Liver (tissue), 10 donors: ENCODE measurements at places on chromosomes 2 and 18. TPM values are rescaled to one million over a fixed set of nuclear protein-coding genes. Genes with fewer than 3 reads are reported as not detected.

DNA sequence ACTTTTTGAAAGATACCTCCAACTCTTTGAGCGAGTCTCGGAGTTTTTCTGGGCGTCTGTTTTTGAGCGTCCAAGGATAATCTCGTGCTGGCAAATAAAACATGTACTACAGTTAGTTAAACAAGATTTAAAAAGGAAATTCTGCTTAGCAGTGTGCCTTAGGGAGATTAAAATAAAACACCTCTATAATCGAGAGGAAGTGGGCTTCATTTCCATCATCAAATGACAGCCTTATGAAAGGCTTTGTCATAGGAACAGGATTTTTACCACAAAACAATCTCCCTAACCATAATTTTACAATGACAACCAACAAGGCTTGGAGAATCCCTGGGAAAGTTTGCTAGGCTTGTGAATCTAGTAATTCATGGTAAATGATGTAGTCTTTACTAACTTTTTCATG is 103.4 kb downstream of the WDPCP start:
- no peak overlapping the region for H3K27ac ChIP-seq
- H3K4me1 ChIP-seq = no peaks in the 10 kb centered on the region
- no peaks in the 10 kb centered on the region for H3K27me3 ChIP-seq
- DNase-seq = no peak
- H3K4me3 ChIP-seq = no peak overlapping the region

- no peaks in the 10 kb centered on the region for H3K27me3 ChIP-seq
- no peak overlapping the region for H3K4me3 ChIP-seq
- no peak for DNase-seq
Observed at GRCh38 chr2:113965644-113966043, 75.8 kb downstream of the ACTR3 start.

DNA sequence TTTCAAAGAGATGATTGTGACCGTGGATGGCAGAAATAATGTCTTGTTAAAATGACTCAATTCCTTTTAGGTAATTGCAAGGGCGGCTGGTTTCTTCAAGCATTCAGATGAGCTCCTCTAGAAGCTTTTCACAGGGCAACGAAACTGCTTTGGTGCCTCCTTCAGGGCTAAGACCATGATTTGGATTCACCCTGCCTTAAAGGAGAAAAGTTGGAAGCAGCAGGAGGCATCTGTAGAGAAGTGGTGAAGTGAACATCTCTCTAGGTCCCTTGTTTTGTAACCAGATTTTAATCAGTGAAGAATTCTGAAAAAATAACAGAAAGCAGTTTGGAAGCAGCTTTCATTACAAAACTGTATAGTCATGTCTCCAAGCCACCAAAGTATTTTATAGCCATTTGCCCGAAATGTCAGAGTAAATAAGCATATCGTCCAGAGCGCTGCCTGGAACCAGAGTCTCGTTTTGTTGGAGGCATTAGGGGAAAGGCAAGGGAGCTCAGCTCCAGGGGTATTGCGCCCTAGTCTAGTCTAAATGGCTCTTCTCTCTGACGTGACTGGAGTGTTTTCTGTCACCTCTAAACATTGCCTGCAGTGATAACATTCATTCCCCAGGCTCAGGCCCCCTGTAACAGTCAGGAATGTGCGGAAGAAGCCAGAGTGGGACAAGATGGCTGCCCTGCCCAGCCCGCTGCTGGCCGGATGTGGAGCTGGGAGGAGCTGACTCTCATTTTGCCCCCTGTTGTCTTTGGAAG is 57.8 kb upstream of the ITGB6 start:
- H3K4me3 ChIP-seq = no peak overlapping the region
- H3K4me1 ChIP-seq = peaks cover 8% of the 10 kb centered on the region
- H3K27me3 ChIP-seq = no peaks in the 10 kb centered on the region
- no peak overlapping the region for H3K27ac ChIP-seq

GRCh38 chr2:54810246-54810645 is 86.8 kb downstream of the EML6 start:
- H3K27ac ChIP-seq = no peak overlapping the region
- H3K4me3 ChIP-seq = no peak overlapping the region
- H3K4me1 ChIP-seq = no peaks in the 10 kb centered on the region
- no peaks in the 10 kb centered on the region for H3K36me3 ChIP-seq

- no peak for DNase-seq
- no peak overlapping the region for H3K27ac ChIP-seq
- H3K4me3 ChIP-seq = no peak overlapping the region
- H3K36me3 ChIP-seq = no peaks in the 10 kb centered on the region
Observed at GRCh38 chr2:194672994-194673393, 984.0 kb upstream of the SLC39A10 start.

DNA sequence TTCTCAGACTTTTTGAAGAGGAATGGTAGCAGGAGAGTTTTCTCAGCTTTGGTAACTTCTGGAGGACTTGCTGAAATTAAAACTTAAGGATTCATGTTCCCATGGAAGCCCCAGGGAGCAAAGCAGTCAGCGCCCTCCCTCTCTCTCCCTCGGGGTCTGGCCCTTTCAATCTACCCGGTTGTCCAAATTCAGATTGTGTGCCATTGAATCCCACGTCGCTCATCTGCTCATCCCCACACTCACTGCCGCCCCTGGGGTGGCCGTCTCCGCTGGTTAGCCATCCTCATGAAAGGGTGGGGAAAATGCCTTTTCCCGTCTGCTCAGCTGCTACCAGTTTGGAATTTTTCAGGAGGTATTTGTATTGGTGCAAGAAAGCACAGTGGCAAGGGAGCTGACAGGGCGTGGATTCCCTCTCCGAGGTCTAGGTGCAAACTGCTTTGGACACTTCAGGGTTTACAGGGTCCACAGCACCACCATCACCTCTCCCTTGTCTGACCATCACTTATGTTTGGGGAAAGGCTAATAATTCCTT is 27.1 kb downstream of the MCFD2 start:
- no peak overlapping the region for H3K27ac ChIP-seq
- no peaks in the 10 kb centered on the region for H3K36me3 ChIP-seq
- H3K4me3 ChIP-seq = no peak overlapping the region
- no peaks in the 10 kb centered on the region for H3K4me1 ChIP-seq
- DNase-seq = no peak

GRCh38 chr2:140975237-140975636 is 1155.6 kb downstream of the LRP1B start:
- no peak overlapping the region for H3K27ac ChIP-seq
- H3K36me3 ChIP-seq = no peaks in the 10 kb centered on the region
- DNase-seq = no peak
- H3K27me3 ChIP-seq = no peaks in the 10 kb centered on the region
- H3K4me3 ChIP-seq = no peak overlapping the region

DNA sequence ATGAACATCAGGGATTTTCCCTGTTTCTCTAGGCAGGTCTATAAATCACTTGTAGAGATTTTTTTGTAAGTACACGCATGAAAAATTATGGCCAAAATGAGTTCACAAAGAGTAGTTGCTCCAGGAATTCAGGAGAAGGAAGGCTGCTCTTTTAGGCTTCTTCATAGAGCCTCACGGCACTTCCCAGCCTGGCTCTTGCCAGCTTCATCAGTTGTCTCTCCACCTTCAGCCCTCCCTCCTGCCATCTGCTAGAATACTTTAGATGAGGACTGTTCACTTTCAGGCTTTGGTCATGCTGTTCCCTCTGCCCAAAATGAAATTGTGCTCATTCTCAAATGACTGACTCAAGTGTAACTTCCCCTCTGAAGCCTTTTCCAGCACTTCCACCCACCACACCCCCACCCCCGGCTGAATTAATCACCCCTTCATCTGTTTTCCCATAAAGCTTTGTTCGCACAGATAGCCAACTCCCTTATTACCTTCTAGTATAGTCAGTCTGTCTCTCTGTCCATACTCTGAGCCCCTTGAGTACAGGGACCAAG is 1.8 kb upstream of the ABCA12 start:
- H3K36me3 ChIP-seq = no peaks in the 10 kb centered on the region
- DNase-seq = no peak
- H3K27me3 ChIP-seq = no peaks in the 10 kb centered on the region
- H3K27ac ChIP-seq = no peak overlapping the region

- no peaks in the 10 kb centered on the region for H3K4me1 ChIP-seq
- H3K36me3 ChIP-seq = no peaks in the 10 kb centered on the region
- no peaks in the 10 kb centered on the region for H3K27me3 ChIP-seq
Observed at GRCh38 chr18:51666763-51667191, 469.3 kb upstream of the MEX3C start.

- H3K36me3 ChIP-seq = peaks cover 3% of the 10 kb centered on the region
- DNase-seq = no peak
- H3K27ac ChIP-seq = peak overlapping the region; percentile 87
- H3K27me3 ChIP-seq = no peaks in the 10 kb centered on the region
Observed at GRCh38 chr2:20675701-20676352, 8.9 kb downstream of the GDF7 start.

DNA sequence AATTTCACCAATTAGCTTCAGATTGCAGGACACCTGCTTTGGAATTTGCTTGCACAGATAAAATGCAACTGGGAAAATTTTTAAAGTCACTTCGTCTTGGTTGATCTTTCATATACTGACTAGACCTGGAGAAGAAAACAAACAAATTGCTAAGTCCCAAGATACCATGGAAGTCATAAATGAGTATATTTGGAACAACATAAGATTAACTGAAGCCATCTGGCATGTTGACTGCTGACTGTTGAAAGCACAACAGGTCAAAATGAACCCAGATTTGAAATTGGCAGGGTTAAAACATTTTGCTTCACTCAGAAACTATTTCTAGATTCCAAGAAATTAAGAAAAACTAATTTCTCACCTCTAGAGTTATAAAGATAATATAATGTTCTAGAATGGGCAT is 470.7 kb downstream of the LPIN1 start:
- DNase-seq = no peak
- no peak overlapping the region for H3K4me3 ChIP-seq
- no peaks in the 10 kb centered on the region for H3K36me3 ChIP-seq
- no peaks in the 10 kb centered on the region for H3K4me1 ChIP-seq

DNA sequence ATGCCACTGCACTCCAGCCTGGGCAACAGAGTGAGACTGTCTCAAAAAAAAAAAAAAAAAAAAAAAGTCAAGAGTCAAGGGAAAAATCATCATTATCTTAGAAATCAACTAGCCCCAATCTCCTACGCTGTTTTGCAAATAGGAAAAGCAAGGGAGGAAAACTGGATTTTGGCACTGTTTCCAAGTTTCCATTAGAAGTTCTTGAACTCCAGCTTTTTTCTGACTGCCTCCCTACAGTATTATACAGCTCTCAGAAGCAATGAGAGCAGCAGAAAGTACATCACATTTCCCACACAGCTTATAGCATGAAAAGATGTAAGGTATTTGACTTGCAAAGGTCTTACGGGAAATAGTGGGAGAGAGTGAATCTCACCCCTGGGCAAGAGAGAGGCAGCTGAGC is 127.8 kb downstream of the OSR1 start:
- H3K4me1 ChIP-seq = no peaks in the 10 kb centered on the region
- H3K4me3 ChIP-seq = no peak overlapping the region
- H3K27me3 ChIP-seq = no peaks in the 10 kb centered on the region
- H3K36me3 ChIP-seq = no peaks in the 10 kb centered on the region
- H3K27ac ChIP-seq = no peak overlapping the region

GRCh38 chr2:130736487-130736886 is 7.6 kb downstream of the GPR148 start:
- H3K36me3 ChIP-seq = no peaks in the 10 kb centered on the region
- DNase-seq = no peak
- H3K4me3 ChIP-seq = no peak overlapping the region

DNA sequence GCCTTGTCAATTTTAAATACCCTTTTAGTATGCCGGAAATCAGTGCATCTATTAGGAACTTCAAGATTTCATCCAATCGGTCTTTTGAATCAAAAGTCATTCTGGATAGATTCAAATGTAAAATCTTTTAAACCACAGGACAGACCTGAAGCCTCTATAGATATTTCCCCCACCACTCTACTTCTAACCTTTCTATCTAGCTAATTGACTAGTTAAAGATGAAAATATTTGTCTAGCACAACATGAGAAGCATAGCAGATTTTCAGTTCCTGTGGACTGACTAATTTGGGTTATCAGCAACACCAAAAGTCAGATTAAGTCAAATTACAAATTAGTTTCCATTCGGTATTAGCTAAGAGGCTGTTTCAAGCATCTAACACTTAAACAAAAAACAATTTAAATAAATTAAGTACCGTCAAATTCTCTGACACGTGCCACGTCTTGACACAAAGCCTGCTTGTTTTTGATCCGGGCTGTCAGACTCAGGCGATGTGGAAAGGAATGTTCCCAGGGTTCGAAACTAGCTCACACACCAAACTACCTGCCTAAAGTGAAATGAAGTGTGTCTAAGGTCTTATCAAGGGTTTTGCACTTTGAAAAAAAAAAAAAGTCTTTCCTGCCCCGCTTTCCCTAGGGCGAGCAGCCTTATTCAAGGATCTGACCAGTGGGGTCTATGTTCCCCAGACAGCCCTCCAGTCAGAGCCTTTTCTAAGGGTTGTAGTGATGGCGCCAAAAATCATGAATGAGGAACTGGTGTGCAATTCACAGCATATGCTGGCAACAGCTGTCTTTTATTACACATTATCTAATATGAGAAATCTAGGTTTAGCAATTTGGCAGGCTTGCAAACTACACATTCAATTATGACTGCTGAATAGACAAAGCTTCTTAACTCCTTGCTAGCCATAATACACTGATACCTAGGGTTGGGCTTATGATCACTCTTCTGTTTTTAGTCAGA is 4.7 kb downstream of the CYTIP start:
- H3K4me1 ChIP-seq = no peaks in the 10 kb centered on the region
- peak overlapping the region; percentile 36 for H3K27ac ChIP-seq
- no peaks in the 10 kb centered on the region for H3K36me3 ChIP-seq

GRCh38 chr2:28129955-28130695 is 239.6 kb downstream of the BABAM2 start:
- DNase-seq = no peak
- H3K4me1 ChIP-seq = peaks cover 6% of the 10 kb centered on the region
- H3K27me3 ChIP-seq = no peaks in the 10 kb centered on the region

SP9 gene
- not detected for total RNA-seq

PLA2R1 gene
- total RNA-seq = 2.3 TPM

INPP1 gene
- 9.1 TPM for total RNA-seq
